ENCODE measurements at places on chromosomes 1 and 21. TPM values are rescaled to one million over a fixed set of nuclear protein-coding genes. Genes with fewer than 3 reads are reported as not detected.

Gene CFAP107
- polyA plus RNA-seq, result not detected

Gene KIAA0040
- 39.3 TPM for polyA plus RNA-seq

Gene ADCY10
- not detected for polyA plus RNA-seq

Gene HRNR
- polyA plus RNA-seq, result not detected

DNA sequence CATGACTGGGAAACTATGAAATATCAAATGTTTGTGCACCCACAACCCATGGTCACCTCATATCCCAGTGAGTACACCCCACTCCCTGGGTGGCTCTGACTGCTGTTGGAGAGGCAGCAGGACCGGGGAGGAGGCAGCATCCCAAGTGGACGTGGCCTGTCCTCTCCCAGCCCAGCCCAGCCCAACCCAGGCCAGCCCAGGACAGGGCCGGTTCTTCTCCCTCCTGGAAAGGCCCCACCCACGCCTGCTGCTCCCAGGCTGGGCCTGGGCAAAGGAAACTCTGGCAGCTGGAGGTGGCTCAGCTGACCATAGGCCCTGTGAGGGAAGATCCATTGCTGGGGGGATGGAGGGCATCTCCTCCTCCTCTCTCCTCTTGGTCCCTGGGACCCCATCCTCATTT is 19.1 kb downstream of the MATN1 start:
- H3K27ac ChIP-seq, result no peak overlapping the region
- no peaks in the 10 kb centered on the region for H3K27me3 ChIP-seq
- no peaks in the 10 kb centered on the region for H3K36me3 ChIP-seq
- H3K4me1 ChIP-seq, result peaks cover 4% of the 10 kb centered on the region
- no peak for DNase-seq

DNA sequence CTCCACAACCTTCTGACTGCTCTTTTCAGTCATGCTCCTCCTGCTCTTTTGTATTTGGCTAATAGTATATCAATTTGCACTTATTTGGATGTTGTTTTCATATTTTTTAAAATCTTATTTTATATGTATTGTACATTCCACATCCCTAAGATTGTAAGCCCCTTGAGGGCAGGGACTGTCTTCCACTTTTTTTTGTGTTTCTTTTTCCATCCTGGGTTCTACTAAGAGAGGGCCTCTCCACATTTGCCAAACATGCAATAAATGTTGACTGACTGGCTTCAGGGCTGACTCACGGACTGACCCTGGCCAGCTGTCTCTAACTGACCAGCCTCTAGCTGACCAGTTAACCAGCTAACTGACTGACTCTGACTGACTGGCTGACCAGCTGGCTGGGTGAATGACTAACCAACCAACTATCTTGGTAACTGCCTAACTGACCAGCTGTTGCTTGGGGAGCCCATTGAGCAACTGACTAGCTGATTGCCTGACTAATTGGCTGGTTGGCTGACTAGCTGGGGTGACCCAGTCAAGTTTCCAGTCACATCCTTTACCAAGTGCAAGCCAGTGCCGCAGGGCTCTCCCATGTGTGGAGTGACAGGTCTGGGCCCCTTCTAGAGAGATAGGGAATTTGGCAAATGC is 16.1 kb downstream of the CSF1 start:
- H3K27ac ChIP-seq, result no peak overlapping the region
- DNase-seq, result no peak

DNA sequence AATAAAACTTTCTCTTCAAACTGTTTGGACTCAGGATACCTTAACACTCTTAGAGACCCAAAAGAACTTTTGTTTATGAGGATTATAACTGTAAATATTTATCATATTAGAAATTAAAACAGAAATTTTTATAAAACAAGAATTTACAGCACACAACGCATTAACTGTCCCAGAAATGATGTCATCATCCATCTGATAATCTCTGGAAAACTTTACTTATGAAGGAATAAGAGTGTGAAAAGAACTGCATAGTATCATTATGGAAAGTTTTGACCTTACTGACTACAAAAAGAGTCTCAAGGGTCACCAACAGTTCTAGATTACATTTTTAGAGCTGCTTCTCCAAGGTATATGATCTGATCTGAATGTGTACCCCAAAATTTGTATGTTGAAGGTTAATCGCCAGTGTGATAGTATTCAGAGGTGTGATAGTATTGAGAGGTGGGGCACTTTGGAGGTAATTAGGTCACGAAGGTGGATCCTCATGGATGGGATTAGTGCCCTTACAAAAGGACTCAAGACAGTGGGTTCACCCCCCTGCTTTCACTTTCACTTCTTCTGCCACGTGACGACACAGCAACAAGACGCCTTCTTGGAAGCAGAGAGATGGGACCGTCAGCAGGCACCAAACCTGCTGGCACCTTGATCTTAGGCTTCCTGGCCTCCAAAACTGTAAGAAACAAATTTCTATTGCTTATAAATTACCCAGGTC is 95.7 kb upstream of the NR5A2 start:
- H3K4me3 ChIP-seq, result peak overlapping the region; percentile 25
- no peak for DNase-seq
- H3K27me3 ChIP-seq, result no peaks in the 10 kb centered on the region

- no peaks in the 10 kb centered on the region for H3K36me3 ChIP-seq
- no peak overlapping the region for H3K27ac ChIP-seq
- H3K4me3 ChIP-seq, result no peak overlapping the region
- DNase-seq, result no peak
- H3K27me3 ChIP-seq, result no peaks in the 10 kb centered on the region
Observed at GRCh38 chr1:118321840-118322239, 136.8 kb upstream of the SPAG17 start.

DNA sequence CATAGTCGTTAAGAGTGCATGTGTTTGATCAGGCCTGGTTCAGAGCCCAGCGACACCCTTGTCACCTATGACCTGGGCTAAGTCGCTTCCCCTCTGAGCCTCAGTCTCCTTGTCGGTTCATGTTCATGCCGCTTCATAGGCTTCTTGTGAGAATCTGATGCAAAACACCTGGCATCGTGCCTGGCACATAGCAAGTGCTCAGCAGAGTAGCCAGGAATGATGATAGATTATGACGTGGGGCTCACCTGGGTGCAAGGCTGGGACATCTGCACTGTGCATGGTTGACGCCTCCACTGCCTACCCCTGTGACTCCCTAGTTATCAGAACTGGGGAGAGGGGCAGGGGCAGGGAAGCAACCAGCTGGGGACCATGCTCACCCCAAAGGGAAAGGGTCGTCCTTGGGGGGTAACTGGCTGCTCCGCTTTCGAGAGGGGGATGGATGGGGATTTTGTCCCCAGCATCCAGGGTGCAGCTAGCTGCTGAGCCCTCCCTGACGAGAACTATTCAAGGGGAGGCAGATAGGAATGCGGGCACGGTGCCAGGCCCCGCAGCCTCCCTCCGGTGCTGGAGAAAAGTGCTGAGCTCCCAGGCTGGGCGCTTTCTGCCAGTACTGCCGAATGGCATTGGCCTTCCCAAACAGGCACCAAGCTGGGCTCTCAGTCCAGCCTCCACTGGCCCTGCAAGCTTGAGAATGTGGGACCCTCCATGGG is 9.3 kb downstream of the EFHD2 start:
- no peak overlapping the region for H3K4me3 ChIP-seq
- H3K27ac ChIP-seq, result no peak overlapping the region
- no peaks in the 10 kb centered on the region for H3K27me3 ChIP-seq
- no peaks in the 10 kb centered on the region for H3K36me3 ChIP-seq

DNA sequence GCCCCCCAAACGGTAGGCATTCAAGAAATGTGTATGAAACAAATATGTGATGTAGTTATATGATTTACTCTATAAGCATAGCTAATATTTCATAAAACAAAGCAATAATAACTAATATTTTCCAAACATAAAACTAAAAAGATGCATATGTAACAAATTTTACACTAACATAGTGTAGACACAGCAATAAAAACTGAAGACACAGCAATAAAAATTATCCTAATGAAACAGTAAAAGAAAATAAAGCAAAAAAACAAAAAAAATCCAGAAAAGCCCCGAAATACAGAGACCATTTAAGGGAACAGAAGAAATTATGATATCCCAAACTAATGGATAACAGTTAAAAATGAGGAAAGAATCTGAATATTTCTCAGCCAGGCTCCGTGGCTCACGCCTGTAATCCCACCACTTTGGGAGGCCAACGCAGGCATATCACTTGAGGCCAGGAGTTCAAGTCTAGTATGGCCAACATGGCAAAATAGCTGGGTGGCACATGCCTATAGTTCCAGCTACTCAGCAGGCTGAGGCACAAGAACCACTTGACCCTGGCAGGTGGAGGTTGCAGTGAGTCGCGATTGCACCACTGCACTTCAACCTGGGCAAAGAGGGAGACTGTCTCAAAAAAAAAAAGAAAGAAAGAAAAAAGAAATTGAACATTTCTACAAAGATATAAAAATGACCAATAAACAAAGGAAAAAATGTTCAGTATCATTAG is 38.2 kb upstream of the PSMG1 start:
- H3K27ac ChIP-seq, result no peak overlapping the region
- no peaks in the 10 kb centered on the region for H3K27me3 ChIP-seq
- no peak overlapping the region for H3K4me3 ChIP-seq
- DNase-seq, result no peak
- peaks cover 16% of the 10 kb centered on the region for H3K36me3 ChIP-seq
